ENCODE measurements at places on chromosomes 6 and 20.
A peak's percentile ranks its signal among the peaks of the same experiment; 100 is the strongest.

GRCh38 chr6:112563368-112563767 lies 216.2 kb downstream of the RFPL4B start:
- DNase-seq = no peak

DNA sequence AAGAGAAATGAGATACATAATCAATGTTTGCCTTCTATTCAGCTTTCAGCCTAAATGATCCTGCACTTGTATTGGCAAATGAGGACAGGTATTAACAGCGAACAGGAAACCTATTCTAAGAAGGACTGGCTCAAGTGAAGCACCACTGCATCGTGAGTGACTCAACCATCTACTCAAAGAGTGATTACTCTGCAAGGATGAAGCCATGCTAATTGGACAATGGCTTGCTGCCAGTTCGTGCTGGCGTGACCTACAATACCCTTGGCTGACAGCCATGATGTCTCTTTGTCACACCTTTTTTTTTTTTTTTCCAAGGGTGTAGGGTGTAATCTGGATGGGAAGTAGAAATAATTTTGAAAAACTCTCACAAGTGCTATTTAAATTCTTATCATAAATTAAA lies 104.9 kb downstream of the GJA10 start:
- no peak for DNase-seq

DNA sequence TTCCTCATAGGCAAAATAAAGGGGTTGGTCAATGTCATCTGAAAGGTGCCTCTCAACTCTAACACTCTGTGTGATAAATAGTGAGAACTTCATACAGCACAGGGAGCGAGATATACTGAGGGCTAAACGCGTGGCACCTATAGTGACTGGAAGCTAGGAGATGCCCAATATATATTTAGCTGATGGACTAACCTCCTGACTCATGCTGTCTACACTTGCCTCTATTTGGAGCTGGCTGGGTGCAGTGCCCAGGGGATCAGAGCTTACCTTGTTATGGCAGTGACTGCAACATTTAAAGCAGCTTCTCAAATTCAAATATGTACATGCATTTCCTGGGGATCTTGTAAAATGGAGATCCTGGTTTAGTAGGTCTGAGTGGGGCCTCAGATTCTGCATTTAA lies 111.6 kb upstream of the PLN start:
- DNase-seq = no peak

DNA sequence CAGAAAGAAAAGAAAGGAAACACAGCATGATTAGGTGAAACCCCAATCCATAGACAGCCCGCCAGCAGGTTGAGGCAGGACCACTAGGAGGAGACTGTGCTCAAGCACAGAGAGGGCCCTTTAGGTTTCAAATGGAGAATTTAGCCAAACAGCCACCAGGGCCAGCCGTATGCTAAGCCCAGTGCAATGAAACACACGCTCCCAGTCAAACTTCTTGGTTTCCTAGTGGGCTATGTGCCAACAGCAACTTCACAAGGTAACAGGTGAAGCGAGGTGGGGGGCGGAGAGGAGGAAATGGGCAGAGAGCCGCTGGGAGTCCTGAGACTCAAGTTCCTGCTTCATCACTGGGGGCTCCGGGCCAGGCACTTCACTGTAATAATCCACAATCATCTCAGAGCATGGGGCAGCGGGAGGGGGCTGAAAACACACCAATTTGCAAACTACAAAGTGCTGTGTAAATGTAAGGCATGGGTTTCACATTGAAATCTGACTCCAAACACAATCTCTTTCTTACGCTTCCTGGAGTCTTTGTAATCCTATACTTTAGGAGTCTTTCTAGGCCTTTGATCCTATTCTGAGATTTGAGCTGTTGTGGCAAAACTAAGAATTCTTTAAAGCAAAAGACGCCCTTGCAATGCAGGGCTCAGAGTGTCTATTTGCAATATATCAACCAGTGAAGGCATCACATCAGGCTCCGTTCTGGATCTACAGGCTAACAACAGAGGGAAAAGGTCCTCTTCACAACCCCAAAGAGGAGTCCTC lies 117.3 kb downstream of the OPRM1 start:
- no peak for DNase-seq

GRCh38 chr6:167799033-167799821 lies 27.5 kb upstream of the AFDN start:
- peak; percentile 7 for DNase-seq

Data from stromal cell of bone marrow (primary cell).